ENCODE measurements at places on chromosomes 2 and 18.

DNA sequence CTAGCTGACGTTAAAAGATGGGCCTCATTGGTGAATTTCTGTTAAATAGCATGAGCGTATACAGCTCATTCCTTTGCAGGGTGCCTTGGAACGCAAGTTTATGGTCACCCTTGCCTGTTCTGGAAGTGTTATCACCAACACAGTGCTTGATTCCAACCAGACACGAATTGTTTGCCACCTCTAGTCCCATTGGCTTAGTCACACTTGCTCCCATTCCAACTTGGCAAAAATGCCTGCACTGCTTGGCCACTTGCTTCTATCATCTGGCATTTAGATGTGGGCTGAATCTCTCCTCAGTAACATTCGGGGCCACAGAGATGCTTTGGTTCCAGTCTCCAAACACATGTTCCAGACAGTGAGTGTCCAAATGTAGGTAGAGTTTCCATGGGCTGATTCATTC, 27.5 kb upstream of the ACVR1 start:
- no peak for DNase-seq

GRCh38 chr2:132949108-132949507, 279.1 kb upstream of the LYPD1 start:
- no peak for DNase-seq

- DNase-seq: peak; percentile 26
These were observed 178.9 kb downstream of the CAPN13 start for GRCh38 chr2:30628341-30628740.

DNA sequence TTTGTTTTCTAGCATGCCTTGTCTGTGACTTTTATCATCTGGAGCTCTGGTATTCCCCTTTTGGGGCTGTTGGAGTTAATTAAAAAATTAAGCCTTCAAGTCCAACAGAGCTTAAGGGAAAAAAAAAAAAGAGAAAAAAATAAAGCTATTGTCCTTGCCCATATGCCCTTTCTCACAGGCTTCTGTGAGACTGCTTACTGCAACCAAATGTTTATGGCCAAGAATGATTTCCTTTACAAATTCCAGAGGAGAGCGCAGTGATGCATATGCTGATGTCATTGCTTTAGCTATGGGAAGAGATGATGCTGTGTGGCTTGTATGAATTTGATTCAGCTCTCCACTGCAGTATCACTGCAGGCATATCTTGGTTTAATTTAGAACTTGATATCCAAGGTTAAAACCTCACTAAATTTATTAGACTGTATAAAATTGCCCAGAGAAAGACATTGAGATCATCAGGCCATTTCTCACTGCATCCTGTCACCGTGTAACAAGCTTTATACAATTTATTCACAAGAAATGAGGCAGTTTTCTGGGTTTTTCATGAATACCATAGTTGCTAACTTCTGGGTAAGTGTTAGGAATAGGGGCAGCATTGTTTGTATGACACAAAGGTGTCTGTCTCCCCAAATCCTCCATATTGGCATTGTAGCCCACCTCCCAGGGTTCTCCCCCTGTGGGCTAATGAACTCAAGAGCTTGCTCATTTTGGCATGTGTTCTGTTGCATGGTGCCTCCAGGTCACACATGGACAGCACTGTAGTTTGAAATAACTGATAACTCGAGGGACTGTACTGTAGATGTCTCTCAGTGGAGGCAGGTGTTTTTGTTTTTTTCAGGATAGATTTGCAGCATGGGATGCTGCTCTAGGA, 85.0 kb downstream of the TANC1 start:
- DNase-seq: peak; percentile 95

- no peak for DNase-seq
These were observed 139.4 kb downstream of the FAM210A start for GRCh38 chr18:13587001-13587400.

- no peak for DNase-seq
These were observed 16.7 kb downstream of the HOXD1 start for GRCh38 chr2:176205126-176205525.

GRCh38 chr2:86825693-86826381, 35.1 kb upstream of the CD8A start:
- no peak for DNase-seq

DNA sequence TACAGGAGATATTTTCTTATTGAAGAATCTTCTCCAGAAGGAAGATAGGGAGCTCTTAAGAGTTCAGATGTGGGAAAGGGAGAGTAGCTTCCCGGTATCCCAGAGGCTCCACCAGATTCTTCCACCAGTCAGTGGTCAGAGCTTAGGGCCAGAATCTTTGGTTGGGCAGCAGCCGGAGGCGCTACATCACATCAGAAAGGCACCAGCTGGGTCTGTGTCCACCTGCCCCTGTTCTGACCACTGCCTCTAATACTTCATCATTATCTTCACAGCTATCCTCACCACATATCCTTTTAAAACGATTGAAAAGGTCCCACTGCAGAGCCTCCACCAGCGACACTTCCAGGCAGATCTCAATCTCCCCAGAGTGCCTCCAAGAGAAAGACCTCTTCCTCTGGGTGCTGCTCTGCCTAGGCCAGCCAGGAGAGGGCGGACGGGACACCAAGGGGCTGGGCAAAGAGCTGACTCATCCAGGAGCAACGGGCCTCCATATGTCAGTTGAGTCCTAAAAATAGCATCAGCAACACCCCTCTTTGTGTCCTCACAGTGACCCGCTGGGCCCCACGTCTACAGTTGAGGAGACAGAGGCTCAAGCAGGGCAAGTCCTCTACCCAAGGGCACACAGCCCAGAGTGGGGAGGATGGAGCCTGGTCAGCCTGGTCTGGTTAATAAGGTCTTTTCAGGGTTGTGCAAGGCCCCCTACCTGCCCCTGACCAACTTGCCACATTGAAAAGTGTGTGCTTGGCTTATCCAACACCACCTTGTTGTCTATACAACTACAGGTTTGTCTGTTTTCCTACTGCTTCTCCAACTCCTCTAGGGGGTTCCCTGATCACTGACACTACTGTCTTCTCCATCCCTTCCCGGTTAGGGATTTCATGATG, 81.2 kb downstream of the ADD2 start:
- peak; percentile 79 for DNase-seq

DNA sequence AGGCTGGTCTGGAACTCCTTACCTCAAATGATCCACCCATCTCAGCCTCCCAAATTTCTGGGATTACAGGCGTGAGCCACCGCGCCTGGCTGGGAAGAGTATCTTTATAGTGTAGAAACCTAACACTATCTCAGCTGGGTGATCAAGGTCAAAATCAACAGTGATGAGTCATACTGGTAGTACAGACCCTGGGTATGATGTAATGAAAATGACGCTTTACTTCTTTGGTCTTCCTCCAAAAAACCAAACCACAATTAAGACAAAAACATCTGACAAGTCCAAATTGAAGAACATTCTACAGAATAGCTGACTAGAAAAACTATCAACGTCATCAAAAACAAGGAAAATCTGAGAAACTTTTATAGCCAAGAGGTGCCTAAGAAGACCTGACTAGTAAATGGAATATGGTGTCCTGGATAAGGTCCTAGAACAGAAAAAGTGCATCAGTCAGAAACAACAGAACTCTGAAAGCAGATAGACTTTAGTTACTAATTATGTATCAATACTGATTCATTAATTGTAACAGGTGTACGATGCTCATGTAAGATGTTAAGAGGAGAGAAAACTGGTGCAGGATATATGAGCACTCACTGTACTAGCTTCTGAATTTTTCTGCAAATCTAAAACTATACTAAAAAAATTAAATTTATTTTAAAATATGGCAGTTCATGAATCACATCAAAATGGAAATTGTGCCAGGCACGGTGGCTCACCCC, 25.4 kb downstream of the PDCL3 start:
- peak; percentile 75 for DNase-seq

- no peak for DNase-seq
These were observed 1953.4 kb upstream of the LRRTM1 start for GRCh38 chr2:82257796-82258555.

- peak; percentile 76 for DNase-seq
These were observed 63.3 kb upstream of the ALPP start for GRCh38 chr2:232315049-232315922.

DNA sequence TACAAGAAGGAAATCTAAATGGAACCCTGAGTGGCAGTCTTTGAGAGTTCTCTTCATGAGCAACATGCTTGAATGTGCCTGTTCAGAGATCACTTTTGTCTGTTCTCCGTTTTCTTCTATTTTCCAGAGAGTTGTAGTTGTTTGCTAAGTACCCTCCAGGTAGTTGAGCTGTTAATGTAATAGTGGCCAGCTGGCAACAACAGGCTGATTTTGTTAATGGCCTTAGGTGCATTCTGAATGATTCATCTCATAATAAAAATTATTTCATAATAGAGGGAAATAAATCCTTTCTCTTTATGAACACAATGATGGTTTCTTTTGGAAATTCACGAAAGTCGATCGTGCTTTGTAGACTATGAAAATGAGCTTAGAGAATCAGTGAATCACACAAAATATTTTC, 136.8 kb downstream of the LRP1B start:
- DNase-seq: no peak

DNA sequence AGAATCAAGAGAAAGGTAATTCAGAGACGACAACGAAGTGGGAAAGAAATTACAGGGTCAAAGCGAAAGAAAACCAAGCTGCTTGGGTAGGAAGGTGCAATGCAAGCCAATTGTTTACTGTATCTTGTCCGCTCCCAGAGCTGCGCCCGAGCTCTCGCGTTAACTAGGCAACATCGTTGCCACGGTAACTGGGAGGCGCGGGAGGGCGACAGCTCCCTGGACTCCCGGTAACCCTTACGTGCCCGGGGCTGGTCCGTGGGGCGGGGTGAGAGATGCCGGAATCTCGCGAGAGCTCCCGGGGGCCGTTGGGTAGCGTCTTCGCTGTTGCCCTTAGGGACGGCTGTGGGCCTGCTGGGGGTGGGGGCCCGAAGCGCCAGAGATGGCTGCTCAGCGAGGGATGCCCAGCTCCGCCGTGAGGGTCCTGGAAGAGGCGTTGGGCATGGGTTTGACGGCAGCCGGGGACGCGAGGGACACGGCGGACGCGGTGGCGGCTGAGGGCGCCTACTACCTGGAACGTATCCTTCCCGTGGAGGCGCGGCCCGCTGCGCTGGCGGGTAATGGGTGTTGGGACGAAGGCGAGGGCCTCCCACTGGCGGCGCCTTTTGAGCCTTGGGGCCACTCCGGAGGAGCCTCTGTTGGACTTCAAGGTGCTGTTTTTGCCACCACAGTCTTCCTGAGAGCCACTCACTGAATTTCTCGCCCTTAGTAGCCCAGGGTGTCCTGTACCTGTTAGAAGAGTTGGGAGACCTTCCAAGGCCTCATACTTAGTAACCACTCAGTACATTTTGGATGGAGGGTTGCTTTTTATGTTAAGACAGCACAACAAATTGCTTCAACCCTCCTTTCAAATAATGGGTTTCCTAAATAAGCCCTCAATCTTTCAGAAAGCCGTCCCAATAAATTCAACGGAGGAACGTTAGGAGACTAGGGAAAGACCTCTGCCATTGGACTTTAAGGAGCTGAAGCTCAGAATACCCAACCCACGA, at the start of gene SPAG16:
TSS of gene SPAG16 (plus strand) at position 360 of the 986 bp plus-strand sequence.
- peak; percentile 91 for DNase-seq

DNA sequence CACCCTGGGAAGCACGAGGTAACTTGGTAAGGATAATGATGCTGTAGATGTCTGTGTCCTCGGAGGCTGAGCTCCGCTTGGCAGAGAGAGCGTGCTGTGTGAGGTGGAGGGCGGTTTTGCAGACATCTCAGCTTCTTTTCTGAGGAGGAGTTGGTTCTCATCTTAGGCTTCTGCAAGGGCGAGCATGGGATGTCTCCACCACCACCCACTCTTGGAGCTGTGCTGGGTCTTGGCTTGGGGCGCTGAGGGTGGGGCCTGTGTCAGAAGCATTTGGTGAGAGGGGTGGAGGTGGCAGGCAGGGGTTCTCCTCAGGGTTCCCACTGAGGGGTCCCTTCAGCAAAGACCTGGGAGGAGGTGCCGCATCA, 9.2 kb downstream of the OXER1 start:
- DNase-seq: no peak

GRCh38 chr2:43131051-43131889, 95.1 kb downstream of the ZFP36L2 start:
- peak; percentile 91 for DNase-seq

DNA sequence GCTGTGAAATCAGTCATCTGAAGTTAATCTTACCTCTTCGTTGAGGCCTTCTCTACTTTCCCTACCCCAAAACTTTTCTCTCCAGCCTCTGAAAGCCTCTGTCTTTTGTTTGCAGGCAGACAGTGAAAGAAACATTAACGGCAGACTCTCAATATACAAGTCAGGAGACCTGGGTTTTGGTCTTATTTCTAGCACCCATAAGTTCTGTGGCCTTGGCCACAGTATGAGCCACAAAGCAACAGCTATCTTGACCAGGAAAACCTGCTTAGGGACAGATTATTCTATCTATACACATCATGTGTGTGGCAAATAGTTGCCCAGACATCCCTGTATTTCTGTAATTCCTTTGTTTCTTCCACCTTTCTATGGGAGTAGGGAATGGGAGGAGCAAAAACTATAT, 318.3 kb downstream of the AGPS start:
- DNase-seq: no peak

DNA sequence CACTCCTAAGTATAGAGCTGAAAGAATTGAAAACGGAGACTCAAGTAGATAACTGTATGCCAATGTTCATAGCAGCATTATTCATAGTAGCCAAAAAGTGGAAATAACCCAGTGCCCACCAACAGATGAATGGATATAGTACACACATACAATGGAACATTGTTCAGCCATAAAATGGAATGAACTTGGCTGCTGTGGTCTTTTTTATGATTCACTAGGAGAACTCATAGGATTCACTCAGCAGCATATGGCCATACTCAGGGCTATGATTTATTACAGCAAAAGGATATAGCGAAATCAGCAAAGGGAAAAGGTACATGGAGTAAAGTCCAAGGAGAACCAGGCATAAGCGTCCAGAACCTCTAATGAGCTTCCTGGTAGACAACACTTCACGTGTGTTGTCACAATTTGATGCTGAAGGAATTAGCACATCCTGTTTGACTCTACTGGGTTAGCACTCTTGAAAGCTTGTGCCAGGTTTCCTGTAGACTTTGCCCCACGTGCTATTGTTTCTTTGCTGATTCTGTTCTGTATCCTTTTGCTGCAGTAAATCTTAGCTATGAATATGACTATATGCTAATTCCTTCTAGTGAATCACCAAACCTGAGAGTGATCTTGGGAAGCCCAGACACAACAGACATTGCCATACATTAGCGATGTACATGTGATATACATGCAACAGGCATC, 15.7 kb downstream of the SPC25 start:
- no peak for DNase-seq

GRCh38 chr18:79102886-79103285, 33.7 kb downstream of the ATP9B start:
- no peak for DNase-seq

GRCh38 chr2:12343141-12343540, 373.6 kb upstream of the TRIB2 start:
- DNase-seq: no peak

DNA sequence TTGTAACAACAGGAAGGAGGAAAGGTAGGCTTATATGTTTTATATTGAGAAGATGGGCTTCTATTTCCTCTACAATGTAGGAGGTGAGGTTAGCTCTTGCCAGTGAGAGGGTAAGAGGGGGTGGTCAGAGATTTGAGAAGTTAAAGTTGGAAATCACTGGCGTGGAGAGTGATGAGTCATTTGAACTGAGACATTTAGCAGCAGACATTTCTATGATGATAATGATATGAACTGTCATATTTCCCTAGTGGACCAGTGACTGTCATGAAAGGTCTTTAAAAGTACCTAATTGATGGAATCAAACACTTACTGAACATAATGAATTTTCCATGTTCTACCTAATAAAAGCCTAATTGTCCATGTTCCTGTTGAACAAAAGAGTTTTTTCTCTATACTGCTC, 126.1 kb downstream of the FAM161A start:
- peak; percentile 15 for DNase-seq

- DNase-seq: peak; percentile 52
These were observed 61.1 kb upstream of the ID2 start for GRCh38 chr2:8620611-8621382.

GRCh38 chr18:43876748-43877147, 599.5 kb upstream of the SYT4 start:
- DNase-seq: no peak
